ENCODE measurements at places on chromosomes 1 and 21.

DNA sequence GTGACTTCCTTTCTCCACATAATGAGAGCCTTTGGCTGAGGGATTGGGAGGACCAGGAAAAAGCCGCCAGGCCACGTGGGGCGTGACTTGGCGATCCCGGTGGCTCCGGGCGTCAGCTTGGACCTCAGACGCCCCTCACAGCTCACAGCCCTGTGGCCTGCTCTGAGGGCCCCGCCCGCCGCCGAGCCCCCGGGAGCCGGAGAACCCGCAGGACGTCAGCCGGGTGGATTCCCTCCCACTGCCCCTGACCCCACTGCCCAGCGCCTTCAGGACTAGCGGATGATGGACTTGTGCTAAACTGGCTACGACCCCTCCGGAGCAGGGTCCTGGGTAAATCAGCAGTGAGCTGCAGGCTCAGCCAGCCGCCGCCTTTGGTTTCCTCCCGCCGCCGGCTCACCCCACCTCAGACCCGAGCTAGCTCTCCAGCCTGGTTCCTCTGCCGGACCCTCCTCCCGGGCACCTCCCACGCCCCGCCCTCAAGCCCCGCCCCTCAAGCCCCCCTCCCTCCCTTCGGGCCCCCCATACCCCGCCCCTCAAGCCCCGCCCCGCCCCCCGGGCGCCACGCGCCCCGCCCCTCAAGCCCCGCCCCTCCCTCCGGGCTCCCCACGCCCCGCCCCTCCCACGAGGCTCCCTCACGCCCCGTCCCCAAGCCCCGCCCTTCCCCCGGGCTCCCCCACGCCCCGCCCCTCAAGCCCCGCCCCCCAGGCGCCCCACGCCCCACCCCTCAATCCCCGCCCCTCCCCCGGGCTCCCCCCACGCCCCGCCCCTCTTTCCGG is 10.0 kb upstream of the FAAP20 start:
- peak; percentile 65 for DNase-seq

DNA sequence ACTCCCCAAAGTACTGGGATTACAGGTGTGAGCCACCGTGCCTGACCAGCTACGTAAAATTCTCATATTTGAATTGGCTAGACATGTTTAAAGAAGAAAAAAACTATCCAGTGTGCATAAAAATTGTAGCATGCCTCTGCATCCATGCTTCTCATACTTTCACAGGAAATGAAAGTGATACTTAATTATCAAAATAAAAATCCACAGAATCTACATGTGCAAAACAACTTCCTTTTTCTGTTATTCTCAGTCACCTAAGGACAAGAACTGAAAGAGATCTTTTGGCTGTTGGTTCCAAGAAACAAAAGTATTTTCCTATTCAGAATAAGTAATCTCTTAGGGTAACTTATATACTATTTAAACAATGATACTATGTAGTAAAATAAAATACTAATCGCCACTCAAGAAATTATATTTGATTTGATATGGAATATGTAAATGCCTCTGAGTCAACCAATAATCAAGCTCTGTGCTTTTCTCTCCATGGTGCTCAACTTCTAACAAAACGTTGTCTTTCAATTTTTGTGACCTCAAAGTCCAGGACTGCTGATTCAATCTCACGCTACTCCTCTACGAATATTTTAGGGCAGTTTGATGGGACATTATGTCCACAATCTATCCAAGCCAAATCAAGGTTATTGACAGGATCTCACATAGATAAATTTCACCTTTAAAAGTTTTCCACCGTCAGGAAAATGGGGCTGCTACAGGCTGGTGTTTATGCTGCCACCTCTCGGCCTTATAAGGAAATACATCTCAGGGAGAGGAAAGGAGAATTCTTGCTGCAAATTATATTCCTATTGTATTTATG is 102.7 kb downstream of the ZNF281 start:
- peak; percentile 44 for DNase-seq

- DNase-seq: no peak
Observed at GRCh38 chr1:109213345-109213823, 334 bp upstream of the SARS1 start.

DNA sequence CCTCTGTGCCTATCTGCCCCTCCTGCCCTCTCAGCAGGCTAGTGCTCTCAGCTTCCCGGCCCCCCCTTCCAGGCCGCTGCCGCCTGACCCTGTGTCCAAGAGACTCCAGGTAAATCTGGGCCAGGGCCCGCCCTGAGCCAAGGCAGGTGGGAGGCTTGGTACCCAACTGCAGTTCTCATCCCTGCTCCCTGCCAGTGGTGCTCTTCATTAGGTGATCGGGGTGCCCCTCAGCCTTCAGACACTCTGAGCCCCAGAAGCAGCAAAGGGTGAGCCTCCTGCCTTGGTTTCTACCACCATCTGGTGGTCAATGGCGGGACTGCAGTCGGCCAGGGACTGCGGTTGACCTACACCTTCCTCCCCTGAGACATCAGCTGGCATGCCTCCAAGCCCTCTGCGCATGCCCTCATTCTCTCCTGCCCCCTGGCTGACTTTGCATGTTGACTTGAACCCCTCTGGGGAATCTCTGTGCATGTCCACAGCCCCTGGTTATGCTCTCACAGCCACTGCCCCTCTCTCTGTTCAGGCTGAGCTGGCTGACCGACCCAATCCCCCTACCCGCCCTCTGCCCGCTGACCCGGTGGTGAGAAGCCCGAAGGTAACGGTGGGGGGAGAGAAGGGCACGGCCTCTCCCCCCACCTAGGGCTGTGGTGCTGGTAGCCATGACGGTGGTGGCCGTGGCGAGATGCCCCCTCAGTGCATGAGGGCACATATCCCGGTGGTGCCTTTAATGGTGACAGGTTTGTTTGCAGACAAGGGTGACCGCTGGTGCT is 2.0 kb upstream of the EFNA4 start:
- DNase-seq: peak; percentile 60

DNA sequence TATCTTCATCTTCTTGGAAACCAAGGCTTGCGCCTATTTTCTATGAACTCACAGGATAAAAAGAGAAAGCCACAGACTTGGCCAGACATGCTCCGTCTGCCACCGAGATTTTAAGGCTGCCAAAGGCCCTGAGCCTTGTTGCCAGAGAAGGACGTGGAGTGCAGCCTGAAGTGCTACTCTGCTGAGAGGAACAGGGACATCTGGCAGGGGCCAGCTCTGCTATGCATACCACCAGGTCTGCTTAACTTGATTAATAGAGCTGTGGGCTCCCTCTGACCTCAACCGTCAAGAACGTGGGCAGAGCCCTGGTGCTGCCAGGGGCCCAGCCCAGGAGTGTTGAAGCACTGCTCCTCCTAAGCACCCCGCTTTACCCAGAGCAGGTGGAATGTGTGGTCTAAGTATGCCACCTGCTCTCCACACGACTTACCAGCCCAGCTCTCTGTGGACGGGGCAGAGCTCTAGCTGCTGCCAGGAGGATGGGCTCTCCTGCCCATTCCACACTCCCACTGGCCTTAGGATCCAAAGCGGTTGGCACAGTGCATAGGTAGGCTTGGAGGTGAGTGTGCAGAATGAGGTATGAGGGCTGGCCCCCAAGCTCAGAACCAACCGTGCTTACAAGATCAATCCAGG is 10.6 kb downstream of the HCRTR1 start:
- peak; percentile 71 for DNase-seq

GRCh38 chr1:84010136-84010535 is 11.2 kb upstream of the TTLL7 start:
- no peak for DNase-seq

DNA sequence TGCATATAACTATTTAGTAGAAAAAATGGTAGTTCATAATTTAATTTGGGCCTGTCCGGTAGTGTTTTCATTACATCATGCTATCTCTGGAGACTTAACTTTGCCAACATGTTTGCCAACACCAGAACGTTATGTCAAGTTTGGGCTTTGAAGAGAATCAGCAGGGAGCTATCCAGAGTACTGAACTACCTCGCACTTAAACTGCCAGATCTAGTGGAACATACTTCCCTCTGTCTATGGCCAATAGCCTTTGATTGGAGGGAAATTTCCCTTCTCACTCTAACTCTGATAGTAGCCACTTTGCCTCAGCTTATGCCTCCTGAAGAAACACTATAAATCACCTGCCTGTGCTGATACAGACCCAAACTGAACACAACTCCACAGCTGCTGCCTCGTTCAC is 10.0 kb downstream of the LRRC53 start:
- peak; percentile 54 for DNase-seq

DNA sequence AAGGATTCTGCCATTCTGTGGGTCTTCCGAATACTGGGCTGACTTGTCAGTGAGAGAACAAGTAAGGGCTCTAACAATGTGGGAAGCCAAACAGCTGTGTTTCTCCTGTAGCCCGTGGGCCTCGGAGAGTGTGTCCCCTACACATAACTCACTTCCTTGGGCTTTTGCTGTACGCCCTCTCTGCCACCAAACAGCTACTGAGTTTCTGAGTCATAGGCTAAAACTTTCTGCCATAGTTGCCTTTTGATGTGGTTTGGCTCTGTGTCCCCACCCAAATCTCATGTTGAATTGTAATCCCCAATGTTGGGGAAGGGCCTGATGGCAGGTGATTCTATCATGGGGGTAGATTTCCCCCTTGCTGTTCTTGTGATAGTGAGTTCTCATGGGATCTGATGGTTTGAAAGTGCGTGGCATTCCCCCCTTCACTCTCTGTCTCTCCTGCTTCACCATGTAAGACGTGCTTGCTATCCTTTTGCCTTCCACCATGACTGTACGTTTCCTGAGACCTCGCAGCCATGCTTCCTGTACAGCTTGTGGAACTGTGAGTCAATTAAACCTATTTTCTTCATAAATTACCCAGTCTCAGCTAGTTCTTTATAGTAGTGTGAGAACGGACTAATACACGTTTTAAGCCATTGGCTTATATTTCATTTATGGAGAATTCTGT is 194.8 kb upstream of the HMCN1 start:
- DNase-seq: peak; percentile 31

- DNase-seq: no peak
Observed at GRCh38 chr21:17139696-17140095, 373.1 kb upstream of the CXADR start.

DNA sequence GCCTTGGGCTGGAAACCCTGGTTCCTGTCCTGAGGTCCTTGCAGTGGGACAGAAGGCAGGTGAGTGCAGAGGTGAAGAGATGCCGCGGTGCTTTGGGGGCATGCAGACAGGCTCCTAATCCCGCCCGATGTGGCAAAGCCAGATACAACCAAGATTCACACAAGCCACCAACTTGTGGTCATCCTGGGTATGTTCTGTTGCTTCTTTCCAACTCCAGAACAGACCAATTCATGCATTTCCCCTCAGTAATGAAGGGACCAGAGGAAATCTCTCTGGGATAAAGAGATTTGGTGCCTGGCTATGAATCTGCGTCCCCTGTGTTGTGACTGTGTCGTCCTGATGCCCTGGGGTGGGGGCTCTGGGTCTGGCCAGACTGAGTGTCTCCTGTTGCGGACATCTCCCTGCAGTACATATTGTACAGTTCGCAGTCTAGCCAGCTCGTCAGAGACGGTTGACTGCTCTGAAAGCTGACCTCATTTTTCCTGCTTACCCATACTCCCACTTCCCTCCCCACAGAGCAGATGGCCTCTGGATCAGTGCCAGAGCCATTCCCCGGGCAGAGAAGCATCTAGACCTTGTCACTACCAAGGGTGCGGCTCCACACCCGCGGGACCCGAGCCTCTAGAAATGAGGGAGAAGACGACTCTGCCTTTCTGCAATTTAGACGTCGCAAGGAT is 216.3 kb downstream of the KIF26B start:
- no peak for DNase-seq

- no peak for DNase-seq
Observed at GRCh38 chr1:31784356-31785019, 20.3 kb upstream of the ADGRB2 start.

DNA sequence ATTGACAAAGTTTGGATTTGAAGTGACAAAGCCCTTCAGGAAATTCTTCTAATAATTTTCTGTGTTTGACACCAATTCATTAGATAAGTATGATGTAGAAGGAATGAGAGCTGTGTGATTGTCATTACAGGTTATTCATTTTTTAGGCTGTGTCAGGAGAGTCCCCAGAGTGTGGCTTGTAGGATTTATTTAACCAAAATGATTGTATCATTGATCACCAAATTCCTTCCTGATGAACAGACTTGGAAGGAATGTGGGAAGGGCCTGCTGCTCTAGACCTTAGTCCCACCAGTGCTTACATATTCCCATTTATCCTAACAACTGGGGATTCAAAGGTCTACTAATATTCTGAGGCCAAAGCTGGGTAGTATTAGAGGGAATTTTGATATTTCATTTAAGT is 383.3 kb upstream of the KAZN start:
- no peak for DNase-seq

GRCh38 chr1:223669003-223669795 is 3.7 kb upstream of the CAPN8 start:
- no peak for DNase-seq

All from AG10803 (cell line).